Hematopoietic multipotent progenitor cell treated with erythropoietin and hydrocortisone succinate and interleukin-3 and kit ligand, for 8 days (in vitro differentiated cells): ENCODE measurements at places on chromosomes 16 and 17.

GRCh38 chr16:630815-631405 lies at the start of gene WFIKKN1:
WFIKKN1 (plus strand) TSS chr16:630985; CDS start chr16:631254, 269 bp downstream.
- DNase-seq = no peak

- DNase-seq = no peak
These were observed 47.0 kb downstream of the PGS1 start for GRCh38 chr17:78425429-78425828.

- DNase-seq = peak; percentile 43
These were observed 204.9 kb downstream of the PRKCA start for GRCh38 chr17:66507103-66507923.

GRCh38 chr17:81621494-81622130 lies 15.3 kb downstream of the NPLOC4 start:
- DNase-seq = no peak

DNA sequence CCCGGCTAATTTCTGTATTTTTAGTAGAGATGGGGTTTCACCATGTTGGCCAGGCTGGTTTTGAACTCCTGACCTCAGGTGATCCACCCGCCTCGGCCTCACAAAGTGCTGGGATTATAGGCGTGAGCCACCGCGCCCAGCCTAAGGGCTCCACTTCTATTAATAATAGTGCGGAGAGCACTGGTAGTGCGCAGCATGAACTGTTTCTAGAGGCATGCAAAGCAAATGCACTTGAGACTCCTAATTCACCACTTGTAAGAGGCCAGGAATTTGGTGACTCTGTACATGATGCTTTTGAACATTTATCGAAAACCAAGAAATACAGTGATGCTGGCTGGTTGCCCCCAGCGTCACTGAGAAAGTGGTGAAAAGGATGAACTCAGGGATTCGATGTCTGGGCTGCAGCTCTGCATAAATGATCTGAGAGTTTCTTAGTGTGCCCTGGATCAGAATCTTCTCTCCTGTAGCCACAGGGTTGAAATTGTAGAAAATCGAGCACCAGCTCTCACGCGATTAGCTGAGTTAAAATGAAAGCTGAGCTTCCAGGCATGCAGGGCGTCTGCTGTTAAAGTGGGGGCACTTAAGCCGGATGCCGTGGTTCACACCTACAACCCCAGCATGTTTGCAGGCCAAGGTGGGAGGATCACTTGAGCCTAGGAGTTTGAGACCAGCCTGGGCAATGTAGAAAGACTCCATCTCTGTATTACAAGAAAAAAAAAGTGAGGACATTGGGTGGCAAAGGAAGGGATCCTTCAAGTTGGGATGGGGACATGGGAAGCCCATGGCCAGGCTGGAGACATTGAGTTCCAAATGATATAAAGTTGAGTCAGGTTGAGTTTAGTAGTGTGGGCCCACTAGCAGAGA lies 4.8 kb downstream of the RNF213 start:
- DNase-seq = no peak
